ENCODE measurements at places on chromosomes 1 and 21.

- no peak for DNase-seq
Observed at GRCh38 chr1:3019007-3019515, 2.2 kb upstream of the ACTRT2 start.

DNA sequence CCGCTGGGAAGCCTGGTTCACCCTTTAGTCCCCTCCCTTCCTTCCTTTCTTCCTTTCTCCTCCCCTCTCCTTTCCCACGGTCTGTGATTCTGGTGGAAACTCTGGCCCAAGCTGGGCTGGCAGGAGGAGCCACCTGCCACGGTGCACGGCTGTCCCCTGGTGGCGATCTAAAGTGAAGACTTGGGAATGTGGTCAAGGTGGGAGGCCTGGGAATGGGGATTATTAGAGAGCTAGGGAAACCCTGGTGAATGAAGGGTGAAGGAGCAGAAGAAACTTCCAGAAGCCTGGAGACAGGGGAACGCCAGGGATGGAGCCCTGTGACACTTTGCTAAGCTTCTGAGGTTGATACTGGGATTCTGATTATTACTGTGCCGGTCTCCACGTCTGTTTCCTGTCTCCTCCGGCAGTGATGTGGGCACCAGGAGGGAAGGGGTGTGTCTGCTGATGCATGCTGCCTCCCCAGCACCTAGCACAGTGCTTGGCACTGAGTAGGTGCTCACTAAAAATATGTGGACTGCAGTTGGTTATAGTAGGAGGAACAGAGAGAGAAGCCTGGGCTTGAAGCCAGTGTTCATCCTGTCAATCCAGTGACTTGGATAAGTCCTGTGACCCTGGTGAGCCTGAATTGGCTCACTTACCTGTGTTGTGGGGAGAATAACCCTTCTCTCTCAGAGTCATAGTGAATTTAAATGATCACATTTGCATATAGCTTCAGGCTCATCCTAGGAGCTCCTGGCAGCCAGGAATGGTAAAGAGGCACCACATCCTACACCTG lies 71.2 kb upstream of the NBPF3 start:
- peak; percentile 62 for DNase-seq

DNA sequence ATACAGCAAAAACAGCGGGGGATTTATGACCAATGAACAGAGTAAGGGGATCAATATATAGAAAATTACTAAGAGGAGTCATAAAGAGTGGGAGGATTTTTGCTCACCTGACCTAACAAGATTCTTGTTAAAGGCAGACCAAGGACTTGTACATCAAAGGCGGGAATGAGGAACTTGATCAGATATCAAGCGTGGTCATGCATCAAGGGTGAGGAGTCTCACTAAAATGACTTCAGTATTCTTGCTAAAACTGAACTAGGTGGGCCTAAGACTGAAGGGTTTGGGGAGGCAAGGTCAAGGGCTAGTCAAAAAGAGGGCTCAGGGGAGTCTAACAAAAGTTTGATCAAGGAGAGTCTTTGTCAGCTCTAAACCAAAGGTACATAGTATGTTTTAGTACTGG lies 2.1 kb downstream of the MOV10 start:
- DNase-seq, result no peak

DNA sequence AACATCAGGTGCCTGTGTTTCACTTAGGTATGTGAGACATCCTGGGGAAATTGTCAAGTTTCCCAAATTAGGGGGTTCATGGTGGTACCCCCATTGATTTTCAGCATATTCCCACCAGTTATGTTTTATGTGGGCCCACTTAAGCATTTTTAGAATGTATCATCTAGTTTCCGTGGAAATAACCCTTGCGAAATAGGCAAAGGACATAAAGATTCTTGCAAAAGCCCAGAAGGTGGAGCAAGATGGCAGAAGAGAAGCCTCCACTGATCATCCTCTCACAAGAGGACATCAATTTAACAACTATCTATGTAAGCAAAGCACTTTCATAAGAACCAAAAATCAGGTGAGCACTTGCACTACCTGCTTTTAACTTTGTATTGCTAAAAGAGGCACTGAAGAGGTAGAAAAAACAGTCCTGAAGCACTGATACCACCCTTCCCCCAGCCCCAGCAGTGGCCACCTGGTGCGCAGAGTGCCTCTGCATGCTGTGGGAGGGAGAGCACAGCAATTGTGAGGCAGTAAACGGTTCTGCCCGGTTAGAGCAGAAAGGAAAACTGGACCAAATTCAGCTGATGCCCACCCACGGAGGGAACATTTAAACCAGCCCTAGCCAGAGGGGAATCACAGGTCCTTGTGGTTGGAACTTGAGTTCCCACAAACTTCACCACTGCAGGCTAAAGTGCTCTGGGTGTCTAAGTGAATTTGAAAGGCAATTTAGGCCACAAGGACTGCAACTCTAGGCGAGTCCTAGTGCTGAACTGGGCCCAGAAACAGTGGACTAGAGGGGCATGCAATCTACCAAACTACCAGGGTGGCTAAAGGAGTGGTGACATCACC lies 23.2 kb downstream of the MCOLN2 start:
- DNase-seq, result no peak

DNA sequence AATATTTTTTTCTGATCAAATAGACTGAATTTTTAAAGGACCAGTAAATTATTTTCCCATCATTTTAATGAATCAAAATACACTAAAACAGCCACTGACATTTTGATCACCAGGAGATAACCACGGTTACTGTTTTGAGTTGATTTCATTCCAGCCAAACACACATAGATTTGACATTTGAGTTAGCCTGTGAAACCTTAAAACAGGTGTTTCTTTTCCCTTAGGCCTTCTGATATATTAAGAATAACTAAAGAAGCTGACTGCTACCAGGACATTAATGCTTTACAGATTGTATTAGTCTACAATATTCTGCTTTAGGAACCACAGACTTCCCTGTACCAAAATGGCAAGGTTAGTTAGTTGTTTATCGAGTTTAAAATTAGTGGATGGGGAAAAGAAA lies 193.4 kb downstream of the OMA1 start:
- no peak for DNase-seq

GRCh38 chr1:8026153-8026975 lies at the start of gene ERRFI1:
Gene ERRFI1 (minus strand): TSS chr1:8026309. CDS start chr1:8015619, 10,690 bp downstream.
- peak; percentile 86 for DNase-seq

GRCh38 chr1:246280551-246280950 lies 226.5 kb downstream of the SMYD3 start:
- DNase-seq, result peak; percentile 17

DNA sequence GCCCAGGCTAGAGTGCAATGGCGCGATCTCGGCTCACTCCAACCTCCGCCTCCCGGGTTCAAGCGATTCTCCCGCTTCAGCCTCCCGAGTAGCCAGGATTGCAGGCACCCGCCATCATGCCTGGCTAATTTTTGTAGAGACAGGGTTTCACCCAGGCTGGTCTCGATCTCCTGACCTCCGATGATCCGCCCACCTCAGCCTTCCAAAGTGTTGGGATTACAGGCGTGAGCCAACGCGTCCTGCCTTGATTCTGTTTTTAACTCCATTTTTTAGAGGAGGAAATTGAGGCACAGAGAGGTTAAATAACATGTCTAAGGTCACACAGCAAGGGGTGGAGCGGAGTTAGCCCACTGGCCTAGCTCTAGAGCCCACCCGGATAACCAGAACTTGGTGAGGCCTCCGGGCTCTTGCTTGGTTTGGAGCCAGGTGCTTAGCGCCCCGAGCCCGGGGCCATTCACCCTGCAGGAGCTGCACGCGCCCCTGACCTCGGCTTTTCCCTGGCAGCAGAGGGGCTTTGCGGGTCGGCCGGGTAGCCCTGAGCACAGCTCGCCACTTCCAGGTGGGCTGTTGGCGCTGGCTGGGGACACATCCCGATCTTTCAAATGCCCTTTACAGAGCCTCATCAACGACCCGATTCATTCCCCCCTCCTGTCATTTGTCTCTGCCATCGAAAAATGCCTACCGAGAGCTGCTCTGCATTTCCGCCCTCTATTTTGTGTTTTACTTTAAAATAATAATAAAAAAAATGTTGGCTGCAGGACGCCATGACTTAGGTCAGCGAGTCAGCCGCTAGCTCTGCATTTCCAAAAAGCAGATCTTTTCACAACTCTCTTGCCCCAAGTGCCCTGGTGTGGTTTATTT lies 11.2 kb downstream of the SIM2 start:
- no peak for DNase-seq

GRCh38 chr1:223393275-223394214 lies at the start of gene CCDC185:
Gene CCDC185 (plus strand): TSS chr1:223393415. CDS start chr1:223393476, 61 bp downstream.
- peak; percentile 15 for DNase-seq

DNA sequence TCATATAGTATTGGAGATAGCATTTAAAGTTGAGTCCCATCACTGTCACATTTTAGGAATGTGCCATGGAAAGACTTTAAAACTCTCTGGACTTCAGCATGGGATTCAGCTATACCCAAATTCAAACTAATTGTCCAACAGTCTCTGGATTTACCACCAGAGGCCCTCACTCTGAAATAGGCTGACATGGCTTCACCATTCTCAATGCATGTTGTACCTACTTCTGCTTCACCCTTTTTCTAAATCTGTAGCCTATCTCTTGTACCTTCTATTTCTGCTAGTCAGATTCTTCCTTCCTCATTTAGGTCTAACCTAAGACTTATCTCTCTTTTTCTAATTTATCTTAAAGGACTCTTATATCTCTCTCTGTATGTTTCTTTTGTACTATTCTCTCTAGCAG lies 512.7 kb upstream of the ZRANB2 start:
- DNase-seq, result peak; percentile 10

- no peak for DNase-seq
Observed at GRCh38 chr1:33905241-33905640, 41.4 kb downstream of the HMGB4 start.
